Right atrium auricular region (tissue), 2 donors: ENCODE measurements at places on chromosomes 1 and 21. TPM values are rescaled to one million over a fixed set of nuclear protein-coding genes. Genes with fewer than 3 reads are reported as not detected.

GRCh38 chr1:37509181-37509580, 5.4 kb downstream of the MEAF6 start:
- no peak for DNase-seq
- no peak overlapping the region for H3K27ac ChIP-seq
- H3K36me3 ChIP-seq = peaks cover 18% of the 10 kb centered on the region
- no peaks in the 10 kb centered on the region for H3K4me1 ChIP-seq
- H3K27me3 ChIP-seq = no peaks in the 10 kb centered on the region
- H3K4me3 ChIP-seq = no peak overlapping the region

DNA sequence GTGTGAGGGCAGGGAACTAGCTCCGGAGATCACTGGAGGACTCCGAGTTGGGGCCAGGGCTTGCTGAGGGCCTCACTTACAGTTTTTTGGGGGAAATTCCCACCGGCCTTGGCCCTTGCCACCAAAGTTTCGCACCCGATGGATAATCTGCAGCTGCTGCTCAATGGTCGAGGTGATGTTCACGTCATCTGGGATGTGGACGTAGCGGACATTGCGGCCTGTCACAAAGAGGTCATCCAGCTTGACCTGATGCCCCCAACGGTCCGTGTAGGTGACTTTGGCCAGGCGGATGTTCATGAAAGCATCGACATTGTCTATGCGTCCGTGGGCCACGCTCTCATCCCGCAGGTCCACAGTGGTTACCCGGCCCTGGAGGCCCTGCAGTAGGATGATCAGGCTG, 4.0 kb downstream of the LSM10 start:
- peaks cover 24% of the 10 kb centered on the region for H3K4me1 ChIP-seq
- peaks cover 33% of the 10 kb centered on the region for H3K36me3 ChIP-seq
- H3K27ac ChIP-seq = no peak overlapping the region
- no peak overlapping the region for H3K4me3 ChIP-seq
- no peak for DNase-seq

DNA sequence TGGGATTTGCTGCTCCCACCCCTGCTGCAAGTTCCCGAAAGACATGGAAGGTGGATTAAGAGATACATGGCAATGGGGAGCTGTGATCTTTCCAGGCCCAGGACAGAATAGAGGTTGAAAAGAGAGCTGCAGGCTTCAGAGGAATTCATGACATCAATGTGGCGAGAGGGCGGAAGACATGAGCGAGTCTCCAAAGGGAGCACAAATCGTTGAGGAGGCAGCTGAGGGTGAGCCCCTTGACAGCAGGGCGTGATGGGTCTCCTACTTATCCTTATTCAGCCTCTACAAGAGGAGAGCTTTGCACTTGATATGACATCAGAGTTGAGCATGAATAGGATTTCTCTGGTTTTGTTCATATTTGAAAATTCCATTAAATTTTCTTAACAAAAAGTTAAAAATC, 45.5 kb upstream of the TACSTD2 start:
- H3K27ac ChIP-seq = no peak overlapping the region
- H3K4me3 ChIP-seq = no peak overlapping the region

GRCh38 chr1:224620105-224620504, 4.0 kb downstream of the CNIH3 start:
- H3K27me3 ChIP-seq = peaks cover 18% of the 10 kb centered on the region
- DNase-seq = no peak
- peaks cover 18% of the 10 kb centered on the region for H3K4me1 ChIP-seq
- no peak overlapping the region for H3K27ac ChIP-seq
- no peaks in the 10 kb centered on the region for H3K36me3 ChIP-seq

DNA sequence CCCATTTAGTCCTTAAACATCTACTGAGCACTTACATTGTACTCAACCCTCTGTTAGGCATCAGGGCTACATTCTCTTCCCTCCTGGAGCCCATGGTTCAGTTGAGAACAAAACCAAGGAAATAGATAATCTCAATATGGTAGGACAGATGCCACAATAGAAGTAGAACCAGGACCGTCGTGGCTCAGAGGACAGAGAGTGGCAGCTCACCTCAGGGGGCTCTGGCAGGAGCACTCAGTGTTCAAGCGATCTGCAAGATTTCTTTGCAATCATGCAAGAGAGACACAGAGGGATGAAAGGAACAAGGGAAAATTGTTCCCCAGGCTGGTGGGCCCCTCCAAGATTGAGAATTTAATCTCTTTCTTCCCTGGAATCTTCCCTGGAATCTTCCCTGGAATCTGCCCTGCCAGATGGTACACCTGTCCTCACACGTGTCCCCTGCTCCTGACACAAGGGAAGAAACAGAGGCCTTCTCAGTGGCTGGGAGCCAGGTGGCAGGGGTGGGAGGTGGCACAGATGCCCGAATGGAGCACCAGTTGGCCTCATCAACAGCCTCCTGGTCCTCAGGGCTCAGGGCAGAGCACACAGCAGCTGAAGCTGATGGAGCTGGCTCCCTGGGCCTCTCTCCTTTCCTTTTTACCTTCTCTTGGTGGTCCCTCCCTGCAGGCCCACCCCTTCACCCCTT, 135.4 kb downstream of the PLXNA2 start:
- H3K4me1 ChIP-seq = no peaks in the 10 kb centered on the region
- H3K27me3 ChIP-seq = no peaks in the 10 kb centered on the region
- no peaks in the 10 kb centered on the region for H3K36me3 ChIP-seq
- no peak overlapping the region for H3K27ac ChIP-seq

- H3K27ac ChIP-seq = peak overlapping the region; percentile 76
- no peaks in the 10 kb centered on the region for H3K36me3 ChIP-seq
- no peaks in the 10 kb centered on the region for H3K27me3 ChIP-seq
- DNase-seq = no peak
- peak overlapping the region; percentile 41 for H3K4me3 ChIP-seq
Observed at GRCh38 chr1:204285436-204286305, 71.9 kb upstream of the GOLT1A start.

BTBD8 gene
- 6.5 TPM for total RNA-seq

MPC2 gene
- total RNA-seq = 122 TPM

SPRR5 gene
- not detected for total RNA-seq

GJA5 gene
- total RNA-seq = 126 TPM

FAM167B gene
- 6.4 TPM for total RNA-seq
